ENCODE measurements at places on chromosomes 2 and 18. TPM values are rescaled to one million over a fixed set of nuclear protein-coding genes. Genes with fewer than 3 reads are reported as not detected.

The PELI1 gene
- 24.7 TPM for total RNA-seq

The GALNT13 gene
- 10.8 TPM for total RNA-seq

The INHA gene
- 1.5 TPM for total RNA-seq

The STARD6 gene
- total RNA-seq, result not detected

The ST6GAL2 gene
- not detected for total RNA-seq

The CCDC148 gene
- total RNA-seq, result 0.51 TPM

The LYPD6B gene
- not detected for total RNA-seq

The LAMA3 gene
- total RNA-seq, result 23.3 TPM

The GREB1 gene
- 3.8 TPM for total RNA-seq

The ABCB11 gene
- 4.6 TPM for total RNA-seq

The DNAJB2 gene
- 47.3 TPM for total RNA-seq

The PLCD4 gene
- 2.6 TPM for total RNA-seq

The IL18R1 gene
- 12.6 TPM for total RNA-seq

The CTIF gene
- 41.0 TPM for total RNA-seq

The REG3A gene
- total RNA-seq, result not detected

The CROCC2 gene
- not detected for total RNA-seq

The ADAM23 gene
- 1.1 TPM for total RNA-seq

The RAD51AP2 gene
- not detected for total RNA-seq

The ALMS1 gene
- 34.6 TPM for total RNA-seq

The GPC1 gene
- total RNA-seq, result 35.0 TPM

The DNER gene
- 3.1 TPM for total RNA-seq

The ARHGAP28 gene
- total RNA-seq, result 10.3 TPM

Data from subcutaneous adipose tissue (tissue), 4 donors.